Left colon (tissue), 2 donors: ENCODE measurements at places on chromosomes 6 and 20.

DNA sequence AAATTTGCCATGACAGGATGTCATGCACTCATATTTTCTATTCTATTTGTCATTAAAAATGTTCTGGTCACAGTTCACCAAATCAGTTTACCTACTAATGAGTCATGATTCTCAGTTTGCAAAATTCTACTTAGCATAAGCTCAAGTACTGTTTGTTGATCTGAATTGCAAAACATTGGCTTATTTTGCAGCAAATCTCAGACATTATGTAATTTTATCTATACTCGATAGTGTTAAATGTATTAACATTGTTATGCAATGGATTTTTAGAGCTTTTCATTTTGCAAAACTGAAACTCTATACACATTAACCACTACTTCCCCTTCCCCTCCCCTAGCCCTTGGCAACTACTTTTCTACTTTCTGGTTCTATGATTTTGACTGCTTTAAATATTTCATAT lies 213.8 kb upstream of the ZFP64 start:
- no peak for DNase-seq

DNA sequence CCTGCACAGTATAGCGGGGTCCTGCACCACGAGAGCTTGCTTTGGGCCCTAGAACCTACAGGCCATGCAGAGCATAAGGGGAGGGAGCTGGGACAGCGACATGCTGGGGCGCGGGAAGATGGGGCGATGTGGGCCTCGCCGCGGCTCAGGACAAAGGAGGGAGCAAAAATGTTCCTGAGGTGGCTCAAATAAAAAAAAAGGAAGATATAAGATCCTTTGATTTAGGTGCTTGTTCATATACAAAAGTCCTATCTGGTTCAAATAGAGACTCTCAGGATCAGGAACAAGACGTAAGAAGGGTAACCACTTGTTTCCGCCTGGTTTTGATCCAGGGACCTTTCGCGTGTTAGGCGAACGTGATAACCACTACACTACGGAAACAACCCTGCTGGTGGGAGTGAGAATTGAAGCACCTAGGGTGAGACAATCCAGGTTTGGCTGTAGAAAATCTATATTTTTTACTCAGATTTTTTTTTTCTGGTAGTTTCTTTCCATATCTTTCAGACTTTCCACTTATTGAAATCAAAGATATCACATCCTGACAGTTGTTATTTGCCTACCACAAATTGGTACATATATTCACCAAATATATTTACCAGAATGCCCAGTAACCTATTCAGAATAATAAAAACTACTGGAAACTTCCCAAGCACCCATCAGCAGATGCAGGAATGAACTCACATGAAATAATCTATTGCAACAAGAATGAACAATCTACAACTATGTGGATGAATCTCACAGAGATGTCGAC lies 177.9 kb upstream of the ZNF184 start:
- no peak for DNase-seq

GRCh38 chr6:7979831-7980230 lies 69.2 kb upstream of the TXNDC5 start:
- DNase-seq, result no peak

DNA sequence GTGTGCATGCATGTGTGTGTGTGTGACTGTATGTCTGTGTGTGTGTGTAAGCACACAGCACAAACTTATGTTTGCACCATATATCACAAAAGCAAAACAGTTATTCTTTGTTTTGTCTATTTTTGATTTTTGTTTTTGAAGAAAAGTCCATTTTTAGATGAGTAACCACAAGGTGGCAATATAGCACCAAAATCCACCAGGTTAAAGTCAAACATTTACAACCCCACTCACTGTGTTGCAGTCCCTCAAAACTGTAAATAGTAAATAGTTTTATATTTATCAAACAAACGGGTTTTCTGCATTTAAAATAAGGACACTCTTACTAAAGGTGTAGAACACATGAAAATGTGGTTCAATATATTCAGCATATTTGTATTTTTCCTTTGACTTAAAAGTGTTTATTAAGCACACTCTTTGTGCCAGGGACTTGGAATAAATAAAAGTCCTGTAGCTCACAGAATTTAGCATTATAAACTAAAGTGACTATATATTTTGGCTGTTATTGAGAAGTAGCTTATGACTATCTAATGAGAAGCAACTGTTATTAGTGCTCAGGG lies 118.5 kb downstream of the GFRAL start:
- no peak for DNase-seq

GRCh38 chr6:106757267-106757666 lies 127.9 kb downstream of the QRSL1 start:
- no peak for DNase-seq

DNA sequence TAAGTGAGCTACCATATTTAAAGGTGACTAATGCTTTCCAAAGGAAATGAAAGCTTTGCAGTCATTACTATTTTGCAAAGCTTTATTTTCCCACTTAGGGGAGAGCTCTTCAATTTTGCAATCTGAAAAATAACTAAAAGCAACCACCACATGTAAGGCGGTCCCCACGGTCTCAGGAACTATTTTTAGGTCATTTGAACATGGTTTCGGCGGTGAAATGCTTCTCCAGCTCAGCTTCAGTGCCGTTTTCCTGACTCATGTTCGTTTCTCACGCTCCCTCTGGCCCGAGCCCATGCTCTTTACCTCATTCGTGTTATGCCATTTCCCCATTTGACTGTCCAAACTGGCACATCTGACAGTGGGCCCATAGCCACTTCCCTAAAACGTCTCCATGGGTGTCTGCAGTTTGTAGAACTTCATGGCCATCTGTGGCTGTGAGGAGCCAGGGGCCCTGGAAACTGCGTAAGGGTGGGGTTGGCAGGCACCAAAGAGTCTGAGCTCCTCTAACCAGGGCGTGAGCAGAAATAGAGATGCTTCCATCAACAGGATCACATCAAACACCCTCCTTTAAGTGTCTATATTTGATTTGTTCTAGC lies 46.5 kb downstream of the ADTRP start:
- DNase-seq, result peak; percentile 20

GRCh38 chr20:21175433-21175832 lies 49.6 kb downstream of the KIZ start:
- DNase-seq, result no peak

GRCh38 chr6:150992703-150993102 lies 127.2 kb downstream of the MTHFD1L start:
- DNase-seq, result no peak
